ENCODE measurements at places on chromosomes 11 and 22. TPM values are rescaled to one million over a fixed set of nuclear protein-coding genes. Genes with fewer than 3 reads are reported as not detected.

The OR6T1 gene
- not detected for total RNA-seq

The CDON gene
- 2.0 TPM for total RNA-seq

The KCNK7 gene
- total RNA-seq: 5.7 TPM

The KRTAP5-11 gene
- total RNA-seq: not detected

The INS gene
- not detected for total RNA-seq

The GNG3 gene
- total RNA-seq: not detected

The FDXACB1 gene
- total RNA-seq: 3.1 TPM

The MRGPRF gene
- total RNA-seq: not detected

The KCNJ1 gene
- total RNA-seq: 0.22 TPM

The PDGFB gene
- total RNA-seq: 2.8 TPM

The ACTN3 gene
- 0.30 TPM for total RNA-seq

The TBCEL gene
- total RNA-seq: 17.1 TPM

The MRGPRX4 gene
- total RNA-seq: not detected

All from T-helper 17 cell (primary cell).